Central memory CD4-positive, alpha-beta T cell (primary cell): ENCODE measurements at places on chromosomes 6 and 20.

DNA sequence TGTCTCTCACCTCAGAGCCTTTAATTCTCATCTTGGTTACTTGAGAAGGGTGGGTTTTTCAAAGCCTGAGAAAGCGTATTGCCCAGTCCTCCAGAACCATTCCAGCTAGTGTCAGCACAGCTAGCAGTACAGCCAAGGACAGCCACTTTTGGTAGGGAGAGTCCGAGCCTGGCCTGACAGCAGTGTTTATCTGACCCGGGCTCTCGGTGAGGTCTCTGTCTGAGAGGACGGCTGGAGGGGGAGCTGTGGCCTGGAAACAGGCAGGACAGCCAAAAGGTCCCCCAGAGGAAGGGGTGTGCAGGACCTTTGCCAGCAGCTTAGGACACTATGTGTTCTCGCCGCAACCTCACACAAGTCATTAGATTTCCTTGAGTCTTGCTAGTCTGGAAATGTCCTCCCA lies 38.8 kb downstream of the LYRM2 start:
- DNase-seq = no peak

DNA sequence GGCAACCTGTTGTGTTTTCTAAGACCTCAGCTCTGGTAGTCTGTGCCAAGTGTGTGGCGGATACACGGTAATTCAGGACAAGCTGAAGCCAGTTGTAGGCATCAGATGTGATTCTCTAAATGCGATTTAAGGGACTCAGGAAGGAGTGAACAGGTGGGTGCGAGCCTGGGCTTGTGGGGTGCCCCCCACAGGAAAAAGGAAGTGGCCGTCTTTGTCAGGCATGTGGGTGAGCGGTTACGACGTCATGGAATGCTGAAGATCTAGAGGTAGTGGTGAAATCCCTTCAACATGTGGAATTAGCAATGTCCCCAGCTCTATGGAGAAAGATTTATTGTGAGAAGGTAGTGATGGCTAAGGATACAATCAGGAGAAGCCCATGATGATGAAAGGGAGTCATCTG lies 95.1 kb upstream of the EXOC2 start:
- no peak for DNase-seq

DNA sequence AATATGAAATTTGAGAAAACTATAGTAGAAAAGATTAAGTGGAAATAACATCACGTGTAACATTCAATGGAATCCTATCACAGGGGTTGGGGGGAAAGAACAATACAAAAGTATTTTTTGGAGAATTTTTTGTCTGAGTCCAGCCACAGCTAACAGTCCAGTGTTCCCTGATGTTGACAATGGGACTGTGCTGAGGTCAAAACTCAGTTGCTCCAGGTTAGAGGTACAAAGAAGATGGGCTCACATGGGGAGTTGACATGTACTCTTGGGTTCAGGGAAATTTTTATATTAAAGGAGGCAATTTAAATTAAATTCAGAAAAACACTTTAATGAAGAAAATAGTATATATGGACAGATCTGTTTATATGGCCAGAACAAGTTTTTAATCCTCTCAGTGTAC lies 995 bp downstream of the MYCT1 start:
- no peak for DNase-seq

GRCh38 chr6:3541006-3541585 lies 84.2 kb upstream of the SLC22A23 start:
- no peak for DNase-seq

DNA sequence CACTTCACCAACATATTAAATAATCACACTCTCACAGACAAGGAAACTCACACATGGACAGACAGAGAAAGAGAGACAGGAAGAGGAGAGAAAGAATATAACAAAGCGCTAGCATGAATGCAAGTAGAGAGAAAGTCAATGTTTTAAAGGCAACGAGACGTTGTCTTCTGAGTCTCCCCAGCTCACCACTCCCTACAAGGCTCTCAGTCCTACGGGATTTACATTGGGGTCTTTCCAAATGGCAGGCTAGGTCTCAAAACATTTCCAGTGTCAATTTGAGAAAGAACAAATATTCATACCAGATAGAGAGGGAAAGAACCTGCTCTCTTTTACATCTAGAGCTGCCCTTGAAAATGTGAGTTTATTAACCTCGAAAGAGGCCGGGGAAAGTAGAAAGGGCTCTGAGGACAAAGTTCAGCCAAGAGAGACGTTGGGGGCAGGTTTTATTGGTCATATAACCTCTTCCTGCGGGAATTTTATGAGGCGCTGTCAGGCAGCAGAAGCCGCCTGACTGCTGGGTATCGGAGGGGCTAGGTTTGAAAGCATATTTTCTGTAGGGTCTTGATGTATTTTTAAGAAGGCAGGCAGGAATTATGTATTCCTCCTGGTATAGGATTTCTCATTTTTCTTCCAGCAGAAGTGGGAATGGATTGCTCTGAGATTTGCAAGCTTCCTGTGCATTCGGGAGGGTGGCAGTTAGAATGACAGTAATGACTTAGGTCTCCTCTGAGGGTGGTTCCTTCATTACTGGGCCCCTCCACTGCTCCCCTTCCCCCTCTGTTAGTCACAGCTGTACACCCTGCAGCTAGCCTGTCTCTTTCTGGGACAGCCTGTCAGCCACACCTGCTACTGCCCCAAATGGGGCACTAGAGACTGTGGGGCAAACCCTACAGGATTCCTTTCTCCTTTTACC lies 34.4 kb upstream of the KIF16B start:
- DNase-seq = no peak

- DNase-seq = no peak
Observed at GRCh38 chr6:130783416-130784107, 43.6 kb upstream of the SMLR1 start.

GRCh38 chr20:4074877-4075455 lies 59.6 kb upstream of the RNF24 start:
- no peak for DNase-seq

- DNase-seq = no peak
Observed at GRCh38 chr6:53466257-53466656, 78.6 kb downstream of the GCLC start.

DNA sequence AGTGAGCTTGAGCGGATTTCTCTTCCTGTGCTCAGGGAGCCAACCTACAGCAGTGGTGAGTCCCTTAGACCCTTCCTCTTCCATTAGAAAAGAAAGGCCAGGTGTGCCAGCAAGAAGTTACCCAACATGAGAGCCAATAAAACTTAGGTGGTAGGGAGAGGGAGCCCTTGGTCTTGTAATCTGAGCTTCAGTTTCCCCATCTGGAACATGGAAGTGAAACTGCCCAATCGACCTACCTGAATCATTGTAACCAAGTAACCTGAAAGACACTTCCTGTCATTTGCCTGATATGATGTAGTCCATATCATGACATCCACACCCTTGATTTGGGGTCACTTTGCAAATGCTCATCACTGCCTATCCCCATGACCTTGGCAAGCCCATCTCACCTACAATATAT lies 66.4 kb downstream of the MDGA1 start:
- DNase-seq = no peak

- DNase-seq = no peak
Observed at GRCh38 chr6:7391151-7391550, 1.5 kb downstream of the RIOK1 start.

GRCh38 chr6:9200712-9201111 lies 765.4 kb upstream of the SLC35B3 start:
- DNase-seq = no peak

DNA sequence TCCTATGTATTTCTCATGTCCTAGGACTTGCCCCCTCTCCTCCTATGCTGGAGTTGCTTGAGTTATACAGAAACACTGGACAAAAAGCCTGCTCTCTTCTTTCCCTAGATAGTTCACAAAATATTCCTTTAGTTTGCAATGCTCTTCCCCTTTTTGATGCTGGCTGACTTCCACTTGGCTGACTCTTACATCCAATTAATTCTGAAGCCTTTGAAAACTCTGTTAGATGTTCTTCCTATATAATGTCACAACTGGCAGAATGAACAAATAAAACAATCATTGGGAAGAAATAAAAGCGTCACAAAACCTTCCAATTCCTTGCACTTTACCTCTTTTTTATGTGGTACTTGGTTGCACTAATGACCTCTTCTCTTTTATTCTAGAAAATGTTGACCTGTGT lies 253.8 kb upstream of the CITED2 start:
- DNase-seq = no peak

DNA sequence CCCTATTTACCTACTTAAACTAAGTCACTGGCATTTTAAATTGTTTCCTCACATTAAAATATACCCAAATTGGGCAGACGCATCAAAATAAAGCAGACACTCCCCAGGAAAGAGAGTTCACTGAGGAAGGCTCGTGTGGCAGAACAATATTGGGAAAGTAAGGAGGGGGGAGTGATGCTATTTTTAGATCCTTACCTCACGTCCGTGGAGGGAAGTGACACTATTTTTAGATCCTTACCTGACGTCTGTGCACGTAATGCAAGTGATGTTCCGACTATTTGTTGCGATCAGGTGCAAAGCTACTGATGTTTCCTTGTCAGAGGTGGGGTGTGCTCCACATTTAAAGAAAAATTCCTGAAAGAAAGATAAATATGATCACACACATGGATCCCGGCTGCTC lies 699.2 kb upstream of the AGPAT4 start:
- no peak for DNase-seq

GRCh38 chr6:17856306-17856705 lies 131.1 kb downstream of the KIF13A start:
- DNase-seq = no peak

- DNase-seq = no peak
Observed at GRCh38 chr6:113564371-113565171, 292.6 kb upstream of the MARCKS start.

GRCh38 chr20:7375905-7376304 lies 564.4 kb downstream of the HAO1 start:
- DNase-seq = no peak

DNA sequence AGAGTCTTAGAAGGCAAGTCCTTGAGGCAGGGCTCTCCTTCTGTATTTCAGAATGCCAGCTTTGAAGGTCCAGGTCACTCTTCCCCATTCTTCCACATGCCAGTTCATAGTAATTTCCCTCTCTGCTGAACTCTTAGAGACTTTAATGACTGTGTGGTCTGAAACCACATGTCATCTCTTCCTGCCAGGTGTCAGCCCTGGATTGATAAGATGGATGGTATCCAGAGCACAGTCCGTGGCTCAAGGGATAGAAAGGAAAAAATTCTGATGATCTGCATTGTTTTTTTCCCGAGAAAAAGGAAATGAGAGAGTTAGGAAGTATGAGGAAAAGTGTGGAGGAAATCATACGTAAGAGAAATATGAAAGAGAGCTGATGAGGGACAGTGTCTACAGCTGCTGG lies 250.9 kb downstream of the TPBG start:
- no peak for DNase-seq

DNA sequence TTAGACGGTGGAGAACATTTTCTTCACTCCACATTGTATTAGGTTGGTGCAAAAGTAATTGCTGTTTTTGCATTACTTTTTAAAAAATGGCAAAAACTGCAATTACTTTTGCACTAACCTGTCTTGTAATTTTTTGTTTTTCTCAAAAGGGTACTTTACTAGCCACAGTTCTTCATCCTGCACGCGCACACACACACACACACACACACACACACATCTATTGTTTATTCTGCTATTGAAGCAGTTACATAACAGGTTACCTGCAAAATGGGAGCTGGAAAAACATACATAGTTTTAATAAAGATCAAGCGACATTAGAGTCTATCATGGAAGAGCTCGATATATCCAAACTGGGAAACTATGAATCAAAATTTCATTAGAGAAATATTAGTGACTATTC lies 235.2 kb downstream of the SIM1 start:
- no peak for DNase-seq

DNA sequence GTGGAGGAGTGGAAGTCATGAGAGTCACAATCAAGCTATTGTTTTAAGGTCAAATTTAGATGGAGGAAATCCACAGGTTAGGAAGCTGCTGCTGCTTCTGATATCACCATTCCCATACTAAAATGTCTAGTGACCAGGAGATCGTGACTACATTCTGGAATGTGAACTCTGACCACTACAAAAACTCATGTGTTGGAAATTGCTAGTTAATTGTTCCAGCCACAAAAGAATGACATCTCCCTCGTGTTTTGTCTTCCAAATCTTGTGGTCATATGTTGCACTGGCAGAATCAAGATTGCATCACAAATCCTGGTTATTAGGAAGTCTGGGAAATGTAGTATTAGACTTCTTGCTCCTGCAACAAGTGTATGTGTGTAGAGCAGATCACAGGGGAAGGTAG lies 441.9 kb downstream of the CD109 start:
- DNase-seq = no peak

DNA sequence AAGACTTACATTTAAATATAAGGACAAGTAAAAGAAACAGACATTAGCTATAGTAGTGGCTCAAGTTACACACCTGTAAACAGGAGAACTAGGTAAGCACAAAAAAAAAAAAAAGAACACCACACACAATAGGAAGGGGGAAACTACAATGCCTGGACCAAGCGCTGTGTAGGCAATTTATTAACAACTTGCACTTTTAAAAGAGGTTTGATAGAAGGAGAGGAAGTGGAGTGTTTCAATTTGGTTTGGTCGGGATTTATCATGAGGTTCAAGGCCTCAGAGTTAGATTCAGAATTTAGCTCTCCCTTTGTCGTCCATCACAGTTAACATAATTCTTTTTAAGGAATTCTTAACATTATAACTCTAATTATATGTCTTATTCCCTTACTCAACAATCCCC lies 1.1 kb upstream of the USP49 start:
- DNase-seq = no peak

- DNase-seq = no peak
Observed at GRCh38 chr6:140427842-140428241, 1053.4 kb upstream of the CITED2 start.

GRCh38 chr6:169101981-169102380 lies 151.7 kb downstream of the THBS2 start:
- DNase-seq = no peak

DNA sequence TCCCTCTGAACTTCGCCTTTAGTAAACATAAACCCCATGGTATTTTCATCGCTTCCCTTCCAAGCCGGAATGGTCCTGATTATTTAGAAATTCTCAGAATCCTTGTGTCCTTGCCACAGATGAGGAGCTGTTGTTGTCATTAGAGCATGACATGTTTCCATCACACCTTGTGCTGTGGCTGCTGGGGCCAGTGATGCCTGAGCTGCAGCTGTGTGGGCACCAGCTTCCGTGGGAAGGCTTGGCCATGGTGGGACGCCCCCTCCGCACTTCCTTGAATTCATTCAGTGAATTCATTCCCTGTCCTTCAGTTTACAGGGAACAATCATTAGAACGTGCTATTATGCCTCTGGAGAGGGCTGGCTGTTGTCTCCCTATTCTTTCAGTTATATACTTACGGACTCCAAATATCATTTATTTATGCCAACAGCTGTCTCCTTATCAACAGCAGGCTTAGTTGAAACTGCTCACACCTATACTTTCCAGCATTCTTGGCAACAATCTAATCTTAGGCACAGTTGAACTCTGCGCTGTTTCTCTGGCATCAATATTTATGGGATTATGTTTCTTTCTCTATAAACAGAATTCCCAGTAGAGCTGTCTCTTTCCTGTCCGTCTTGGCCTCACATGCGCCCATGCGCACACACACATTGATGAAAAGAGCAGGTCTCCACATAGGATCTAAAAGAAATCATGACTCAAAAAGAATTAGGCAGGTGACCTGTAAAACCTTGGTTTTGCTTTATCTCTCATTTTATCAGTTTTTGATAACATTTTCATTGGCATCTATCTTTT lies 9.0 kb downstream of the ADGRF1 start:
- DNase-seq = no peak
